Naive thymus-derived CD8-positive, alpha-beta T cell (primary cell): ENCODE measurements at places on chromosomes 2 and 18.
A peak's percentile ranks its signal among the peaks of the same experiment; 100 is the strongest.

GRCh38 chr18:35697869-35698268 lies 116.3 kb downstream of the GALNT1 start:
- H3K27ac ChIP-seq = no peak overlapping the region
- no peak for DNase-seq
- no peak overlapping the region for H3K4me3 ChIP-seq

- no peaks in the 10 kb centered on the region for H3K36me3 ChIP-seq
- H3K27me3 ChIP-seq = peaks cover 3% of the 10 kb centered on the region
- H3K27ac ChIP-seq = peak overlapping the region; percentile 91
- H3K4me1 ChIP-seq = peaks cover 44% of the 10 kb centered on the region
- H3K4me3 ChIP-seq = peak overlapping the region; percentile 91
These were observed 1.1 kb downstream of the HK2 start for GRCh38 chr2:74834792-74835755.

DNA sequence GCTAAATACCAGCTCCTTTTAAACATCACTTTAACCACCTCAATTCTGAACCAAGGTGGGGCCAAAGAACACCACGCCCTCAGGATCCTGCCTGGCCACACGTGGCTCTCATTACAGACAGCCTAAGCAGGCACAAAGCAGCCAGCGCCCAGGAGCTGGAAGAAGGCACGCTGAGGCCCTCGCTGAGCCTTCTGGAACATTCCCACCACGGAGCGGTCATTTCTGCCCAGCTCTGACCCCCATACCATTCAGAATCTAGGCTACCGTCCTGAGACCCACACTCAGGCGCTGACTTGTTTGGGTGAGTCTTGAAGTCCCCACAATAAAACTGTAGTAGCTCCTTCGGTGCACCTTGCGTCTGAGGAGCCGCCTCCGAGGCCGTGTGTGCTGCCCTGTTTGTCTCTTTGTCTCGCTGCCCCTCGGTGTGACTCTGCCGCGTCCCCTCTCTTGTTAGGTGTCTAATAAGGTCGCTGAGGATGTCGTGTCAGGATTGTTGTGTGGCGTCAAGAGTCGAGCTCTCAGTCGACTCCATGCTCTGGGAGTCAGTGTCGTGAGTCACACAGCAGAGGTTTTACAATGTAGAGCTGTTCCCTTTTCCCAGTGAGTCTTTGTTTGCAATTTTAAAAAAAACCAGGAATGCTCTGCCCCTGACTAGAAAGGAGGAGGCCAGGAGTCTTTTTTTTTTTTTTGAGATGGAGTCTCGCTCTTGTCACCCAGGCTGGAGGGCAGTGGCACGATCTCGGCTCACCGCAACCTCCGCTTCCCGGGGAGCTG lies 242.4 kb downstream of the KLHL29 start:
- no peaks in the 10 kb centered on the region for H3K36me3 ChIP-seq
- H3K4me1 ChIP-seq = no peaks in the 10 kb centered on the region
- H3K27ac ChIP-seq = no peak overlapping the region
- DNase-seq = no peak
- no peaks in the 10 kb centered on the region for H3K27me3 ChIP-seq

DNA sequence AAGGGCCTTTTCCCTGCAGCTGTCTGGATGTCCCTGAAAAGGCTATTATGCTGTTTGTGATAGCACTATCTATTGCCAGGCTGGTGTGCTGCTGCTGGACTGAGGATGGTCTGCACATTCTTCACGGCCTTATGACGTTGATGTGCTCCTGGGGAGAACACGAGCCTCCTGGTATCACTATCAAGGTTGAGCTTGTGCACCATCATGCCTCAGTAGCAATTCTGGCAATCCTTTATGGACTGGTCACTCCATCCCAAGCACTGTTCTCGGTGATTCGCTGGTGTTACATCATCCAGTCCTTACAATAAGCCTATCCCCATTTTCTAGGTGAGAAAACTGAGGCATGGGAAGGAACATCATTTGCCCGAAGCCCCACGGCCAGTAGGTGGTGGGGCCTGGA lies 18.2 kb upstream of the CCBE1 start:
- no peaks in the 10 kb centered on the region for H3K4me1 ChIP-seq
- H3K36me3 ChIP-seq = no peaks in the 10 kb centered on the region
- peaks cover 13% of the 10 kb centered on the region for H3K27me3 ChIP-seq

DNA sequence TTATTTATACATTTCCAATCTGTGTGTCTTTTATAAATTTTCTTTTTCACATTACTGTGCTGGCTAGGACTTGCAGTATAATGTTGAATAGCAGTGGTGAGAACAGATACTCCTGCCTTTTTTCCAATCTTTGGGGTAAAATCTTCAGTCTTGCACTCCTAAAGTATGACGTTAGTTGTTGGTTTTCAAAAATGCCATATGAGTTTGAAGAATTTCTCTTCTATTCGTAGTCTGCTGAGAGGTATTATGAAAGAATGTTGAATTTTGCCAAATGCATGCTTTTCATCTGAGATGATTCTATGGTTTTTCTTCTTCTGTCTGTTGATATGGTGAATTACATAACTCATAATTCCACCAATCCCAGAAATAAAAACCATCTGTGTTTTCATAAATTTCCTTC lies 335.3 kb upstream of the CHST9 start:
- H3K4me1 ChIP-seq = no peaks in the 10 kb centered on the region
- H3K36me3 ChIP-seq = no peaks in the 10 kb centered on the region
- DNase-seq = no peak

- no peaks in the 10 kb centered on the region for H3K27me3 ChIP-seq
- H3K27ac ChIP-seq = no peak overlapping the region
- no peaks in the 10 kb centered on the region for H3K36me3 ChIP-seq
These were observed 157.6 kb upstream of the DLX2 start for GRCh38 chr2:172260336-172260735.

- H3K27me3 ChIP-seq = no peaks in the 10 kb centered on the region
- H3K27ac ChIP-seq = no peak overlapping the region
- H3K4me1 ChIP-seq = no peaks in the 10 kb centered on the region
- no peak for DNase-seq
- H3K36me3 ChIP-seq = no peaks in the 10 kb centered on the region
- no peak overlapping the region for H3K4me3 ChIP-seq
These were observed 33.0 kb upstream of the KIDINS220 start for GRCh38 chr2:8870441-8870840.

GRCh38 chr18:46748466-46748865 lies 8.4 kb downstream of the ST8SIA5 start:
- H3K36me3 ChIP-seq = no peaks in the 10 kb centered on the region
- H3K4me1 ChIP-seq = no peaks in the 10 kb centered on the region
- DNase-seq = no peak
- H3K27ac ChIP-seq = no peak overlapping the region

DNA sequence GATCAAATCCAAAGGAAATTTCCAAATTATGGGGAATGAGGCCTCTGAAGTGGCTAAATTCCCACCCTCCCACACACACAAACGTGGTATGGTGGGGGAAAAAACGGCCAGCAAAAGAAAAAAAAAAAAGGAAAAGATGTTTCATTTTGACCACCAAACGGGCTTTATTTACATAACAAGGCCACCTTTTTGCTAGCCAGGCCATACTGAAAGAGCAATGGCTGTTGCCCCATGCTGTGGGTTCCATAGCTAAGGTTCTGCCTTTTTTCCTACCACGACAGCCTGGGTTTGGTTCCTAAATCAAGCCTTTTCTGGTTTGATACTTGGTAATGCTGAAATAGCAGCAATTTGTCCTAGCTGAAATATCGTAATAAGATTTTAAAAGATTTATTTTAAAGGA lies 14.0 kb upstream of the IL1B start:
- no peak overlapping the region for H3K27ac ChIP-seq
- no peak for DNase-seq
- H3K27me3 ChIP-seq = peaks cover 3% of the 10 kb centered on the region
- no peak overlapping the region for H3K4me3 ChIP-seq
- H3K36me3 ChIP-seq = no peaks in the 10 kb centered on the region

GRCh38 chr18:3819961-3820360 lies 370.0 kb downstream of the TGIF1 start:
- no peak overlapping the region for H3K4me3 ChIP-seq
- no peak for DNase-seq

- no peak overlapping the region for H3K4me3 ChIP-seq
- H3K36me3 ChIP-seq = no peaks in the 10 kb centered on the region
- DNase-seq = no peak
- no peaks in the 10 kb centered on the region for H3K4me1 ChIP-seq
These were observed 14.5 kb upstream of the NAB1 start for GRCh38 chr2:190634381-190634780.

DNA sequence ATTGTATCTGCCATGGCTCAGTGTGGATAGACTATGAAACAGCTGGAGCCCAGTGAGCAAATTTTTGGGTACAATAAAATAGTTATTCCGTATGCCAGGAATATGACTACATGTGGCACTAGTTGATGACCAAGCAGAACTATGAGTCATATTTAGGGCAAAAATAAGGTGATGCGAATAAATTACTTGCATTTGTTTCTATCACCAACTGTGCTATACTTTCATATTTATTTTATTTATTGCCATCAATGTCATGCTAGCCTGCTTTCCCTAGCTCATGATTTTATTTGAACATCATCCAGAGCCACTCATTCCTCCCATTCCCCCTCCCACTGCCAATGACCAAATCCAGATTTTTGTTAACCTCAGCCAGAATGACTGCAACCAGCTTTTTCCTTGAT lies 13.3 kb upstream of the FAP start:
- DNase-seq = no peak
- H3K4me1 ChIP-seq = peaks cover 10% of the 10 kb centered on the region
- peaks cover 2% of the 10 kb centered on the region for H3K27me3 ChIP-seq
- H3K27ac ChIP-seq = no peak overlapping the region
- H3K4me3 ChIP-seq = no peak overlapping the region
- H3K36me3 ChIP-seq = peaks cover 1% of the 10 kb centered on the region

- no peaks in the 10 kb centered on the region for H3K27me3 ChIP-seq
- no peaks in the 10 kb centered on the region for H3K36me3 ChIP-seq
- H3K27ac ChIP-seq = no peak overlapping the region
- no peak for DNase-seq
These were observed 9.0 kb downstream of the CAPN10 start for GRCh38 chr2:240595381-240596079.

- no peak overlapping the region for H3K27ac ChIP-seq
- H3K4me3 ChIP-seq = no peak overlapping the region
- H3K36me3 ChIP-seq = no peaks in the 10 kb centered on the region
- H3K27me3 ChIP-seq = peaks cover 9% of the 10 kb centered on the region
- H3K4me1 ChIP-seq = no peaks in the 10 kb centered on the region
These were observed 47.0 kb downstream of the CRYGD start for GRCh38 chr2:208077276-208077675.

DNA sequence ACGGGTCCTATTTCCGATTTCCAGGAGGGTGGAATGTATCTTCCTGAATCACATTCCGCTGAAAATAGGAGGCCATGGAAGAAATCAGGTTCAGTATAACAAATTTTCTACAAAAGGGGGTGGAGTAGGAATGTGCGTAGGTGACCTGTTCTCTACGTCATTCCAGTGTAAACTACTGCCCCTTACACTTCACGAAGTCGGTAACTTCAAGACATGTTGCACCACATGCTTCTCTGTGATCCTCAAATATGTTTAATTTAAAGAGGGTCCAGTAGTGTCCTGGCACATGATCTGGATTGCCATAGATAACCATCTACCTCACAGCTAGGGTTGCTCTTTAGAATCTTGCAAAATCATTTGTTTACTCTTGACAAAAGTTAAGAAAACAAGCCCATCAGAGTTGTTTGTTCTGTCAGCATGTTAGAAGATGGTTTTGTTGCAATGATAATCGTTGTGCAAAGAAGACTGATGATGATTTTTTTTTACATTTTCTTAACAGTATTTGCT lies 7.5 kb upstream of the CPS1 start:
- no peak for DNase-seq
- H3K4me3 ChIP-seq = no peak overlapping the region
- no peaks in the 10 kb centered on the region for H3K4me1 ChIP-seq
- peaks cover 8% of the 10 kb centered on the region for H3K27me3 ChIP-seq
- H3K27ac ChIP-seq = no peak overlapping the region

- no peak overlapping the region for H3K4me3 ChIP-seq
- no peaks in the 10 kb centered on the region for H3K36me3 ChIP-seq
- DNase-seq = no peak
- no peak overlapping the region for H3K27ac ChIP-seq
- H3K4me1 ChIP-seq = no peaks in the 10 kb centered on the region
These were observed 158.8 kb upstream of the FBXO11 start for GRCh38 chr2:48065096-48065495.

GRCh38 chr2:76332871-76333270 lies 622.2 kb upstream of the GCFC2 start:
- H3K36me3 ChIP-seq = no peaks in the 10 kb centered on the region

DNA sequence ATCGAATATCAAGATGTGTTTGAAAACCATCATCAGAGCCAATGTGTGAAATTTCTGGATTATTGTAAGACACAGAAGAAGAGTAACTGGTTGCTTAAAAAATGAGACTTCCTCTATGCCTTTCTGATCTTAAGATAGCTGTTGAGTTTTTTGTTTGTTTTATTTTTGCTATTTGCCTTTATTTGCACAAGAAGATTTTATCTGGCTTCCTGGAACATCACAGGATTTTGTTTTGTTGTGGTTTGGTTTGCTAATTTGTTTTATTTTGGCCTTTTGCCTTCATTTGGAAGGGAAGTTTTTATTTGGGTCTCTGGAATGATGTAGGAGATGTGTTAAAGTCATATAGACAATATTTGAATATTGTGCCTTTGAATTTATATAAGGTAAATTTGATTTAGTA lies 3.9 kb upstream of the CYTIP start:
- peaks cover 63% of the 10 kb centered on the region for H3K4me1 ChIP-seq
- peak overlapping the region; percentile 67 for H3K27ac ChIP-seq
- H3K27me3 ChIP-seq = no peaks in the 10 kb centered on the region
- peaks cover 11% of the 10 kb centered on the region for H3K36me3 ChIP-seq
